ENCODE measurements at places on chromosomes 6 and 20. TPM values are rescaled to one million over a fixed set of nuclear protein-coding genes. Genes with fewer than 3 reads are reported as not detected.

DNA sequence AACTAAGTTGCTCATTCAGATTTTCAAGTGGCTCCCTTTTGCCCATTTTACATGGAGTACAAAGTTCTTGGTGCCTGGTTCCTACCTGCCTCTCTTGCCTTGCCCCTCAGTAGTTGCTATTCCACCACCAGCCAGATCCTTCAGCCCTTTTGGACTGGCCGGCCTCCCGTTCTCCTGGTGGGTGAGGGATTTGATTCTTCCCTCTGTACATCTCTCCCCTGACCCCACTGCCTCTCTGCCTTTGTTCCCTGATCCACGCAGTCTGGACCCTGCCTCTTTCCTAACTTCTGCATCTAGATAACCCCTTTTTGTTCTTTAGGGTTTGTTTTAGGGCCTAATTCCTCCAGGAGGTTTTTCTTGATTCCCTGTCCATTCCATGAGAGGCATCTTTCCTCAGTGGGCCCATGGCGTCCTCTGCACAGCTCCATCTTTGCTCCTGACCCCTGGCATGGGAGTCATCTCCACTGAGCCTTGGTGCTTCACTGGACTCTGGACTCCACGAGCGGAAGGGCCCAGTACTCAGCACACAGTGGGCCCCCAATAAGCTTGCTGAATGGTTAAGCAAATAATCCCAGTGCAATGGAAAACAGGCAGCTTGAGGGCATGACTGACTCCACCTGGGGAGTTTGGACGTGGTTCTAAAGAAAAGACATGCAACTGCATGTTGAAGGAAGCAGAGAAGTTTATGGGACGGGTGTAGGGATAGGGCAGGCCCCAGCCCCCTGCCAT is 309.3 kb upstream of the SUPT3H start:
- DNase-seq, result no peak

DNA sequence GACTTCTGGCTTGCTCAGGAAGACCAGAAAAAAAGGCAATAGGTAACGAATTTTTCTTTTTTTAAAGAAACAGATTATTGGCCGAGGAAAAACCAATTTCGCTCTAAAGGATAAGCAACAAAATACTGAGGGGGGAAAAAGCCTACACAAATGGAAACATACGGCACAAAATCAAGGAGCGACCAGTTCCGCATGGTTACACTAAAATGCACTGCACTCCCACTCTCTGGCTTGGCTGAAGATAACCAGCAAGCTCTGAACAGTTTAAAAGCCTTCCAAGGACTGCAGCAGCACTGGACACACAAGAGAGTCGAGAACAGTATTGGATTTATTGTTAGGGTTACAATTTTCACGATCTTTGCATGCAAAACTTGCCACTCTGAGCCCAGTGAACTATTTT is 881 bp upstream of the MAP7 start:
- DNase-seq, result peak; percentile 23

DNA sequence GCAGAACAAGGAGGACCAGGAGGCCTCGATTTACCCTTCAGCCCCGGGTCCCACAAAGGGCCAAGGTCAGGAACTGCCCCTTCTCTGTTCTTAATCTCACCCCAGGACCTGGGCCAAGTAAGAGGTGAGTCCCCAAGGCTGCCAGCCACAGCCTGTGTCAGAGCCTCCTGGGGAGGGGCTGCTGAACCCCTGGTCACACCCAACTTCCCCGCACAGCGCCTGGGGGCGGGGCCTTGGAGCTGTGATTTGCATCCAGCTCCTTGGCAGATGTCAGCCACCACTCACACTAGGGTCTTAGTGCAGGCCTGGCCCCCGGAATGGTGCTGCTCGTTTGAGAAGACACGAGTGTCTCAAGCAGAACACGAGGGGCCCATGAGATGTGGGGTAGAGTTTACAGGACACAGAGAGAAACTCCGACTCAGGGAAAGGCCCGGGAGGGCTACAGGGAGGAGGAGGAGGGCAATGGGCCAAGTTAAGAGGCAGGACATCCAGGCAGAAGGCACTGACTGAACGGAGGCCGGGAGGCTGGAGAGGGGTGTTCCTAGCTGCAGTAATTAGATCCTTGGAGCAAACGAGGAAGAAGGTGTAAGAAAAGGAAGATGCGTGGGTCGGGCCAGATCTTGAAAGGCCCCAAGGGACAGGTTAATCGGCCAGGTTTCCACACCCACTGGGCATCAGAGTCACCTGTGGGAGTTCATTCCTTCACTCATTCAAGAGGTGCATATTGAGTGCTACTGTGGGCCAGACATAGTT is 26.9 kb downstream of the ZBP1 start:
- DNase-seq, result no peak

GRCh38 chr6:16318953-16319720 is 80.8 kb downstream of the GMPR start:
- no peak for DNase-seq

DNA sequence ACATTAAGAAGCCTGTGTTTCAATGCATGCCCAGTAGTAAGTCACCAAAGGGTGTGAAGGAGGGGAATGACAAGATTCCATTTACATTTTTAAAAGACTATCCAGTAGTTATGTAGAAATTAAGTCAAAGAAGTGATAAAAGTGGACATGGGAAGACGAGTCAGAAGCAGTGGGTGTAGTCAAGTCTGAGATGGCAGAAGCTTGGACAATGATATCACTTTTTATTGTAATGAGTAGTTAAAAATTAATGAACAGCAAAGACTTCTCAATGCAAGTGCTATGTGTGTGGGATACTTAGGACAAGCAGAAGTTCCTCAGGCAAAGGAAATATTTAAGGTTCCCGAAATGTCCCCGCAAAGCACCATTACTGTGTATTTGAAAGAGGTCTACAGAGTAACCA is 156.0 kb downstream of the DST start:
- DNase-seq, result no peak

- DNase-seq, result no peak
Observed at GRCh38 chr6:55034752-55035151, 139.6 kb upstream of the HCRTR2 start.

DNA sequence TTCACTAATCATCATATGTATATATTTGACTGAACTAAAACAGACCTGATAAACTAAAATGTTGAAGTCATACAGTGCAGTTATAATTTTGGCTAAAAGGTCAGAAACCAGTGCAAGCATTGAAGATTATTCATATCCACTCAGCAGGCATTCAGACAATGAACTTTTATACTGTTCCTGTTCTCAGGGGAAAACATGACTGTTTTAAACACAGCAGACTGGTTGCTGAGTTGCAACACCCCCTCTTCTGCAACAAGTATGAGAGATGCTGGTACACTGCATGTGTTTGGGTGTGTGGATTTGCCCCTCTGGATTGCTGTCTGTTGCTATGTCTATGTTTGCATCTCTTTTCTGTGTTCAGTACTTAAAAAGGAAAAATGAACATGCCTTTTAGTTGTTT is 206.8 kb downstream of the EYA4 start:
- no peak for DNase-seq

- DNase-seq, result no peak
Observed at GRCh38 chr6:136035378-136036070, 184.0 kb downstream of the PDE7B start.

GRCh38 chr6:83872386-83873118 is 13.1 kb downstream of the CYB5R4 start:
- DNase-seq, result no peak

GRCh38 chr6:138011413-138011812 is 95.8 kb downstream of the PERP start:
- DNase-seq, result no peak

Gene BPIFB4
- total RNA-seq, result not detected

Gene FILIP1
- 2.0 TPM for total RNA-seq

Gene SAMD10
- total RNA-seq, result 2.8 TPM

Gene ELOVL2
- total RNA-seq, result 1.3 TPM

Gene DIDO1
- 18.0 TPM for total RNA-seq

Gene HCRTR2
- total RNA-seq, result not detected

Gene PRKN
- 1.9 TPM for total RNA-seq

Gene SIRPA
- 7.5 TPM for total RNA-seq

Gene ENPP3
- not detected for total RNA-seq

Gene CMTR1
- total RNA-seq, result 13.4 TPM

Gene ACSS2
- 12.2 TPM for total RNA-seq

Measured in pancreas (tissue), 10 donors.